Pancreas (tissue), 10 donors: ENCODE measurements at places on chromosomes 7 and 10. TPM values are rescaled to one million over a fixed set of nuclear protein-coding genes. Genes with fewer than 3 reads are reported as not detected.

SND1 gene
- 308 TPM for total RNA-seq

NEUROG3 gene
- total RNA-seq, result not detected

NME8 gene
- total RNA-seq, result not detected

PAOX gene
- 3.4 TPM for total RNA-seq

DNA sequence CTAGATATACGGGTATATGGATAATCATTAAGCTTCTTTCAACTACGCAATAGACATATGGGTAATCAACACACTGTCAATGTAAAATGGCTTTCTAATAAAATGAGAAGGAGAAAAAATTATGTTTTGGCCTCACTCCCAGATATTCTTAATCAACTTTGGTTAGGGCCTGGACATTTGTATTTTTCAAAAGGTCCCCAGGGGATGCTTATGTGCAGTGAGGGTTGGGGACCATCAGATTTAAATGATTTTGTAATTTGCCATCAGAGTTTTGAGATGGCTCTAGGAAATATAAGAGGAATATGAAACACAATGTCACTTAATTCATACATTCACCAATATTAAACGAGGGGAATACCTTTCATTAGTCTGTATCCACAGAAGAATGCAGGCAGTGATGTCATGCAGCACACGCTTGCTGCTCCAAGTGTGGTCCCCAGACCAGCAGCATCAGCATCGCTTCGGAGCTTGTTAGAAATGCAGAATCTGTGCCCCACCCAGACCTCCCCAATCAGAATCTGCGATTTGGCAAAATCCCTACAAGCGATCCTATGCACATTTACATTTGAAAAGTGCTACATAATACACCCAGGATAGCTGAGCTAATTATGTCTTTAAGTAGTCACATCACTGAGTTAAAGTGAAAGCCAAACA, 75.1 kb downstream of the INHBA start:
- H3K4me1 ChIP-seq, result no peaks in the 10 kb centered on the region
- H3K27ac ChIP-seq, result no peak overlapping the region
- no peaks in the 10 kb centered on the region for H3K36me3 ChIP-seq

GRCh38 chr7:56127241-56127975, 11.2 kb upstream of the NUPR2 start:
- no peak overlapping the region for H3K27ac ChIP-seq
- DNase-seq, result no peak
- no peaks in the 10 kb centered on the region for H3K27me3 ChIP-seq
- no peaks in the 10 kb centered on the region for H3K4me1 ChIP-seq
- no peaks in the 10 kb centered on the region for H3K36me3 ChIP-seq

DNA sequence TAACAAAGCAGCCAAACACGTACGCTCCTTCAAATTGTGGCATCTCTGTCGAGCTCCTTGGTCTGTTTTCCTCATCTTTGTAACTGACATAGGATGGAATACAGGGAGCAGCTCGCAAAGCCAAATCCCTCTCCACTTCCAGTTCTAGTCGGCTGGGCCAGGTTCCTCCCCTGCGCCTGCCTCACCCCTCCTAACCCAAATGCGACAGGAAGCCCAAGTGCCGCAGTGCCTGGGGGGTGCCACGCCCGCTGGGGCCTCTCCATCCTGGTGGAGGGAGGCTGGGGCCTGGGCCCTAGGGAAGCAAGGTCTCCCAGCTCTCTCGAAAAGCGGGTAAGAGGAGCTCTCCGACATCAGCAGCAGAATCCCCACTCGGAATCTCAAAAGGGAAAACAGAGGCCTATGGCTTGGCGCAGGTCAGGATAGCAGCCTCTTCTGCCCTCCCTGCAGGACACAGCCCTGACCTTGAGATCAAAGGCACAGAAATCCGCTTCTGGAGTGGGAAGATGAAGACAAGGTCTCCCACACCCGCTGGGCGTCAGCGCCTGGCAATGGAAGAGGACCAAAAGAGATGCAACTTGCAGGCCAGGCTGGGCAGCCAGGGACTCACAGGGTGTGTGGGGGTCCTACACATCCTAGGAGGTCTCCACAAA, 165.8 kb downstream of the NRF1 start:
- DNase-seq, result no peak
- H3K36me3 ChIP-seq, result no peaks in the 10 kb centered on the region
- no peak overlapping the region for H3K27ac ChIP-seq

DNA sequence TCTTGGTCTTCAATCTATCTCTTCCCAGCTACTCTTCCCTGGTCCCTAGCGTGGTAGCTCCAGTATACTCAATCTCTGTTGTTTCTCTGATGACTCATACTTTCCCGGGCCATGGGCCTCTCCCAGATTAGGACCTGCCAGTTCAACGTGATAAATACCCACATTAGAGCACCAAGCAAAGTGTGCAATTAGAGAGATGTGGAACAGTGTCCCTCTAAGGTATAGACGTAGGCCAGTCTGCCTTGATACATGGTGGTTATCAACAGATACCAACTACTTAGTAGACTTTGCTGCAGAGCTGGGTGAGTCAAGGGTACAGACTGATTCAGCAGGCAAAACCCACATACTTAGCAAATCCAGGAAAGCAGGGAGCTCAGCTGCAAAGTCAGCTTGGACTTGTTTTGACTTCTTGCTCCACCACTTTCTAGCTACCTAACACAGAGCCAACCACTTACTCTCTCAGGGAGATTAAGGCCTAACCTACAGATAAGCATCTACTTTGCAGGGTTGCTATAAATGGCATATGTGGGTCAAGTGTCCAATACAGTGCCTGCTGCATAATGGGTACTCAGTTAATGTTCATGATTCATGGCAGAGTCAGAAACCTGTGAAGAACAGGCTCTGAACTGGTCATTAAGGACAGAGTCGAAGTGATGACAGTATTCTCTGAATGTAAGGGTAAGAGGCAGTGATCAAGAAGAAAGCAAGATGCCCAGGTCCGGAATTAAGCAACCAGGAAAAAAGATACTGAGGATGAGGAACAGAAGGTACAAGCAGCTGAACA, 176.1 kb downstream of the CHN2 start:
- H3K36me3 ChIP-seq, result no peaks in the 10 kb centered on the region
- H3K4me1 ChIP-seq, result peaks cover 16% of the 10 kb centered on the region
- no peak overlapping the region for H3K27ac ChIP-seq

DNA sequence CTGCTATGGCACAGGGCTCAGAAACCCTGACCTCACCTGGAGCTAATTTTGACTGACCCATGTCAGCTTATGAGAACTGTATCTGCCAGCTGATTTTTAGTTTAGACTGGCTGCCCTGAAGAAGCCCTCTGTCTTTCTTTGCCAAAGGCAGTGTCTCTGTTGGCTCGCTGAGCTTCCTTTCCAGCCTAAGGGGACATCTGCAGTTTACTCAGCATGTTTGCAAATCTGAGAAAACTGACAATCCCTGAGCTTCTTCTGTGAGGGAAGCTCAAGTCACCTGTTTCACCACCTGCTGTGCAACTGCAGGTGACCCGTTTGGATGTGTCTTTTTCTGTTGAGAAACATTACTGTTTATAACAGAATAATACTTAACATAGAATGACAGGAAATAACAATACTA, 46.0 kb downstream of the PRKAR2B start:
- H3K4me3 ChIP-seq, result no peak overlapping the region
- no peaks in the 10 kb centered on the region for H3K4me1 ChIP-seq
